ENCODE measurements at places on chromosomes 13 and 19.

DNA sequence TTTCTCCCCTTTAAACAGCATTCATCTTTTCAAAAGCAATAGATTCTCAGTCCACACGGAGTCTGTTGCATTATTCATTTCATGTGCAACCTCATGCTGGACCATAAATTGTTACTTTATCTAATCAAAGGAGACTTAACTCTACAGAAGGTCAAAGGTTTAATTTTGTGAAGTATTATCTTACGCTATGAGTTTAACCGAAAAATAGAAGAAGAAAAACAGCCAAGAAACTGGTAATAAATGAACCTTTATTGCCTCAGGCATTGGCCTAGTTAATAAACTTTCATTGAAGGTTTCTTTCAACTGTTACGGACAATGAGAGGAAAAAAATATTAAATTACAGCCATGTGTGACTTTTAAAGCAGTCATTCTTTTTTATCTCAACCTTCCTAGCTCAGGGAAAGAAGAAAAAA lies 223.6 kb downstream of the DACH1 start:
- H3K27ac ChIP-seq: no peak overlapping the region
- no peak for DNase-seq
- H3K4me1 ChIP-seq: no peaks in the 10 kb centered on the region
- H3K36me3 ChIP-seq: no peaks in the 10 kb centered on the region
- H3K27me3 ChIP-seq: no peaks in the 10 kb centered on the region
- H3K4me3 ChIP-seq: no peak overlapping the region

- H3K36me3 ChIP-seq: no peaks in the 10 kb centered on the region
- no peak overlapping the region for H3K27ac ChIP-seq
- DNase-seq: no peak
- no peaks in the 10 kb centered on the region for H3K27me3 ChIP-seq
- H3K4me1 ChIP-seq: no peaks in the 10 kb centered on the region
Observed at GRCh38 chr19:30742406-30742938, 370.3 kb downstream of the ZNF536 start.

DNA sequence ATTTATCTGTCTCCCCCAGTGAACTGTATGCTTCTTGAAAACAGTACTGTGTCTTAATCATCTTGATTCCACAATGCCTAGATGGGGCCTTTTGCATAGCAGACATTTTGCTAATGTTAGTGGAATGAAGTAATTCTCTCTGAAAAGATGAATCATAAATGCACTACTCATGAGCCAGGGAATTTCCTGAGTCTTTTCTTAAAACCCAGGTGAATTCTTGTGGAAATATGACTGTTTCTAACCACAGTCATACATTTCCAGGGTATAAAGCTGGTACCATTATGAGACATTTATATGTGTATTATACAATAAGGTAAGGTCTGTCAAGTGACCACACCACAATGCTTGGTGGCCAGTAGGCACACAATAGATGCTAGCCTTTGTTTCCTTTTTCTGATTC lies 5.5 kb upstream of the KCTD4 start:
- no peaks in the 10 kb centered on the region for H3K4me1 ChIP-seq
- DNase-seq: no peak
- no peaks in the 10 kb centered on the region for H3K36me3 ChIP-seq

DNA sequence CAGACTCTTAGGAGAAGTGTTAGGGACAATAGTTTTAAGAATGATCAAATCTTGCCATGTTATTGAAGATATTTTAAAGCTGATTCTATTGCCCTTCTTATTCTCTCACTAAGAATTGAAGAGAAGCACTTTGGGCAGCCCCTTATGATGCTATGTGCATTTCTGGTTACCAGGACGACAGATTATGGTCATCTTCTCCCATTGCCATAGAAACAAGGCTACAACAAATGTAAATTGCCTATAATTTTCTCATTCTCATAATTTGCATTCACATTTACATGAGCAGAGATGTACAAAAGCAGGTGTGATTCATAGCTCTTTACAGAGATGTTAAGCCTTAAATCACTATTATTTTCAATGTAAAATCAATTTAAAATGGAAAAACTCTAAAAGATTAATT lies 137.3 kb upstream of the PCDH9 start:
- no peak overlapping the region for H3K27ac ChIP-seq
- no peaks in the 10 kb centered on the region for H3K27me3 ChIP-seq
- H3K4me1 ChIP-seq: no peaks in the 10 kb centered on the region
- DNase-seq: no peak
- no peak overlapping the region for H3K4me3 ChIP-seq
- H3K36me3 ChIP-seq: no peaks in the 10 kb centered on the region

DNA sequence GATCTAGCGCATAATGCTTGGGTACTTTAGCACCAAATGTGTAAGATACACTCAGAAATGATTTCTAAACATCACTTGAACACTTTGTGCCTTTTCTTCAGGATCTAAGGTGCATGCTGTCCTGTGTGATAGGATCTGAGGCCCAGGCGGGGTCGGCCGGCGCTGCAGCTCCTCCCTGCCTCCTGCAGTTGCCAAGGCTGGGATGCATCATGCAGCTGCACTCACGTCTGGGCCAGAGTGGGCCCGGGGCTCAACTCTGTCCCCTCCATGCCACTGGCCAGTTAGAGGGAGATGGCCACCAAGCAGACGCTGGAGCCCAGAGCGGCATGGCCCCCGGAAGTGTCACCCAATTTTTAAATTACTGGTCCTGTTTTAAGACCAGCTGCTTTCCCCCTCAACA lies 29.3 kb upstream of the CD33 start:
- DNase-seq: no peak
- H3K4me3 ChIP-seq: no peak overlapping the region
- no peaks in the 10 kb centered on the region for H3K4me1 ChIP-seq
- H3K36me3 ChIP-seq: no peaks in the 10 kb centered on the region

- H3K27ac ChIP-seq: no peak overlapping the region
- H3K4me1 ChIP-seq: no peaks in the 10 kb centered on the region
Observed at GRCh38 chr19:5049561-5049960, 80.6 kb downstream of the KDM4B start.

GRCh38 chr19:45391346-45391745 lies 13.5 kb downstream of the PPP1R13L start:
- no peak overlapping the region for H3K27ac ChIP-seq
- no peak for DNase-seq
- no peaks in the 10 kb centered on the region for H3K36me3 ChIP-seq
- no peaks in the 10 kb centered on the region for H3K4me1 ChIP-seq
